ENCODE measurements at places on chromosomes 3 and 15. TPM values are rescaled to one million over a fixed set of nuclear protein-coding genes. Genes with fewer than 3 reads are reported as not detected.

GRCh38 chr3:72145506-72146380 lies 360.8 kb upstream of the PROK2 start:
- peak; percentile 93 for DNase-seq

DNA sequence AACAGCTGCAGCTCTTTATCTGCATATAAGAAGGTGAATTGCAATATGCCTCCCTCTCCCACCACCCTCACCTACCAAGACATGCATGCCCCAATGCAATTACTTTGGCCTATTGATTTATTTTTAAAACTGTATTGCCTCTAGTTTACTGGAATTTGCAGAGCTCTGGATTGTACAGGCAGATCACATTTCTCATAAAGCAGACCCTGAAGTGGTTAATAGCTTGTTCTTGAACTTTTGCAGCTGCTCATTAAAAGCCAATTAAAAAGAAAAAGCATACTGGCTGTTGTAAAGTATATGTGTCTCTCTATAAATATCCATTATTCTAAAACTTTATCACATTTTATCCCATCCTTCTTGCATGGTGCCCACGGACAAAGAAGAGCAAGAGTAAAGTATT lies 221.5 kb upstream of the TOPAZ1 start:
- DNase-seq: no peak

- DNase-seq: no peak
Measured at GRCh38 chr3:3594986-3595385, 204.2 kb upstream of the LRRN1 start.

DNA sequence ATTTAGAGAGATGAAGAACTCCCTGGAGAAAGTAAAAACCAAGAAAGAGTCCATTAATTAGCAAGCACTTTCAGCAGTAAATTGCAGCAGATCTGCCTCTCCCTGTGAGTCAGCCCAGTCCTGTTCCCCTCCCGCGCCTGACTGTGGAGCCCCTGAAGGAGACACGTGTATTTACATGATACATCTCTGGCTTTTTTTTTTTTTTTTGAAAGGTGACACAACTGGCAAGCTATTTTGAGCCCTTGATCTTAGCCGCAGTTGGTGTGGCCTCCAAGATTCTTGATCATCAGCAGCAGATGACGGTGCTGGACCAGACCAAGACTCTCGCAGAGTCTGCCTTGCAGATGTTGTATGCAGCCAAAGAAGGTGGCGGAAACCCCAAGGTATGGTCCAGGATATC lies 271.8 kb upstream of the TPM1 start:
- peak; percentile 61 for DNase-seq

DNA sequence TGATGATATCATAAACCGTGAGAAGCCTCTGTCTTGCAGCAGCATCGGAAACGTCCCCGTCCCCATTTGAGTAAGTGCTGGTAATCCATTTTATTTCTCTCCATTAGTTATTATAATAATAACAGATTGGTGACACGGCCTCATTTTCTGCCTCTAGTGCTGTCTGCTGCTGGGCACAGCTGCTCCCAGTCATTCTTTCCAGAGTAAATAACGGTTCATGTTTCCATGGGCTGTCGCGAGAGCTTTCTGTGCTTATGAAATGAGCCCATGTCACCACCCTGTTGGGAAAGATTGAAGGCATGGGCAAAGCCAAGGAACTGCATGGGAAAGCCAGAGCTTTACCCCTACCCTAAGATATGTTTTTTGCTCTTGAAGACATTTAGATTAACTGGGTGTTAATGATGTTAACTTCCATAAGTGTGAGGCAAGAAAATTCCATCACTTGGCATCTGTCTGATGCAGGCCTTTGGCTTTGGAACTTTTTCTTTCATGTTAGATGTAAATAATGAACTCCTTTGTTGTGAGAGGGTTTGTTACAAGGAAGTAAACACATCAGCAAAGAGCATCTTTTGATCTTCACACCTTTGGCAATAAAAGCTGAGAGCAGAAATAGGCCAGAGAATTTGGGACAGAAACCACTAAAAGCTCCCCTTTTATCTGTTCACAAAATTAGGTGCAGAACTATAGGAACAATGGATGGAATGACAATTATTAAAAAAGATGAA lies 141.8 kb downstream of the FILIP1L start:
- DNase-seq: peak; percentile 78

GRCh38 chr3:178518660-178519396 lies 17.4 kb upstream of the KCNMB2 start:
- no peak for DNase-seq

Gene CAND2
- total RNA-seq: 58.5 TPM

DNA sequence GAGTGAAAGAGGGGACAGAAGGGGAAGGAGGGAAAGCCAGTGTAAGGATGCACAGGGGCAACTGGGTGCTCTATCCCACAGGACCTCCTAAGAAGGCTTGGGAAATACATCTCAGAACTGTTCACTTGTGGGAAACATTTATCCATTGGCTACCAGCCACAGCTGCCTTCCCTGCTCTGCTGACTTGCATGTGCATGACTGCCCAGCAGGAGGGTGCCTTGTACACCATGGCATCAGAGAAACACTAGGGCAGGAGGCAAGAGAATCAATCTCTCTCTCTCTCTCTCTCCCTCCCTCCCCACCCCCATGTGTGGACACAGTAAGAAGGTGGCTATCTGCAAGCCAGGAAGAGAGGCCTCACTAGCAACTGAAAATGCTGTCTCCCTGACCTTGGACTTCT lies 62.9 kb upstream of the ZBTB38 start:
- no peak for DNase-seq

DNA sequence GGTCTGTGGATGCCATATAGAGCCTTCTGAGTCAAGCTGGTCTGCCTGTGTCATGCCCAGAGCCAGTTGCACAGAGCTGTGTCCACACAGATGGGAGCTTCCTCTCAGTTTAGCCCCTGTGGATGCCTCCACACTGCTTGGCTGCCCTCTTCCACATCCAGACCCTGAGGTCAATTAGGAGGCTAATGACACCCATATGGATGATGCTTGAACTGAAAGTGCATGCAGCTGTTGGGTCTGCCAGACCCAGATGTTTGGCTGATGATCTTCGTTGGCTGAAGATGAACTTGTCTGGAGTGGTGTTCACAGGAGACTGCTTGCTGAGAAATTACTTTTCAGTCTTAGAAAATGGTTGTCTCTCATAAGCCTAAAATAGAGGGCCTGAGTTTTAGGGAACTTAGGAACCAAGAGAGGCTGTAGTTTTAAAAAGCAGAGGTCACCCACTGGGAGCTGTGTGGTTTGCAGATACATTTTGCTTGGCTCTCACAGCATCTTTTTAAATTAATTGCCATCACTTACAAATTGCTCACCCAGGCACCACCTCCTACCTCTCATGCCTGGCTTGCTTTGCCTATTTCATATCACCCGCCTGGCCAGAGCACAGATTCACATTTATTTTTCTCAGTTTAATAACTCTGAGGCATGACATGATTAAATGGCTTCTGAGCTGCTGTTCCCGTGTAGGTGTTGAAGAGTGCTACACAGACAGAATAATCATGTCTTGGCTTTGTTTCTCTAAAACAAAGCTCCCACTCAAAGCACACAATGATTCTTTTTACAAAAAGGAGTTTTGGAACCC lies 176.1 kb downstream of the MINAR1 start:
- DNase-seq: peak; percentile 40

DNA sequence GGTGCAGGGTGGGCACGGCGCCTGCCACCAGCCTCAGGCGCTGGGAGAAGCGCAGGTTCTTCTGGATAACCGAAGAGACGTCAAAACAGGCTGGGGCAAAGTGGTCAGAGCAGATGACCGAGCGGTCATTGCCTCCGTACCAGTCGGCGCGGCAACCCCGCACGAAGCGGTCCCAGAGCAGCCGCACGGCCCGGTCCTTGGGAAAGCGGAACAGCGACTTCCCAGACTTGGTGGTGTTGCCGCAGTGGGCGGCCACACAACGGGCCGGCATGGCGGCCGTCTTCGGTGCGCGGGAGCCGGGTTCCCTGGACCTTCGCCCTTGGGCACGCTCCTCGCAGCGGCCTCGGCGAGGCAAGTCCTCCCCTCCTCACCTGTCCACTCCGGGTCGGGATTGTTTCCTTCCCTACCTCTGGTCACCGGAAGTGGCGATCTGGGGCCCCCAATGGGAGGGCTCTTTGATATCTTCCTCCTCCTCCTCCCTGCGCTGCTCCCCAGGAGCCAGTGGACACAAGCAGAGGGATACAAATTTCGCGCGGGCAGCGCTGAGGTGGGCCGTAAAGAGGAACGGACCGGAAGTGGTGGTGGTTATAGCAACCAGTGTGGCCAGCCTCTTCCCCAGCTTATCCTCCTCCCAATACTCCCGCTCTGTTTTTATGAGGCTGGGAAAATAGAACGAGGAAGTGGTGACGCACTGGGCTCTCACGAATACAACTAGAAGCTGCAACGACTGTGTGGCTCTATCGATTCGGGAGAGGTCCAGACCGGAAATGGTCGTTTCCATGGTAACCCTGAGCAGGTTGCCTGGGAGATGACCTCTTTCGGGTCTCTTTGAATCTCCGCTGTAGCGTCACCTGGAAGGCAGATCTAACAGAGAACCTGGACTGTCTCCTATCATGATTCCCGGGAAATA lies at the start of the genes LRRC49 and THAP10:
TSS of gene LRRC49 (plus strand) at position 825 of the 910 bp plus-strand sequence. CDS start at position 894, 69 bp downstream.
TSS of gene THAP10 (minus strand) at position 432 of the 910 bp plus-strand sequence. CDS start at position 271, 161 bp downstream.
- DNase-seq: peak; percentile 96

DNA sequence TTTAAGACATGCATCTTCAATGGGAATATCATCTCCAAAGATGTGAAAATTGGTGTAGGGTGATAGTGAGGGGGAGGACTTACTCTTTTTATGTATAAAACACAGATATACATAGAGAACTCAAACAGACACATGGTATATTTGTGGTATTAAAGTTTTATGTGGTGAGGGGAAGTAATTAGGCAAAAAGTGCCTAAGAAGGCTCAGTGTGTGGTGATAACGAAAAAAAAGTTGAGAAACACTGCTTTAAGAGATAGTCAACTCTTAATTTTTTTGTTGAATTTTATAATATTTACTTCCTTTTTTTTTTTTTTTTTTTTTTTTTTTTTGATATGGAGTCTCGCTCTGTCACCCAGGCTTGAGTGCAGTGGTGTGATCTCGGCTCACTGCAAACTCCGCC lies 174.2 kb upstream of the FRMD4B start:
- DNase-seq: no peak

Gene TUSC7
- total RNA-seq: not detected

DNA sequence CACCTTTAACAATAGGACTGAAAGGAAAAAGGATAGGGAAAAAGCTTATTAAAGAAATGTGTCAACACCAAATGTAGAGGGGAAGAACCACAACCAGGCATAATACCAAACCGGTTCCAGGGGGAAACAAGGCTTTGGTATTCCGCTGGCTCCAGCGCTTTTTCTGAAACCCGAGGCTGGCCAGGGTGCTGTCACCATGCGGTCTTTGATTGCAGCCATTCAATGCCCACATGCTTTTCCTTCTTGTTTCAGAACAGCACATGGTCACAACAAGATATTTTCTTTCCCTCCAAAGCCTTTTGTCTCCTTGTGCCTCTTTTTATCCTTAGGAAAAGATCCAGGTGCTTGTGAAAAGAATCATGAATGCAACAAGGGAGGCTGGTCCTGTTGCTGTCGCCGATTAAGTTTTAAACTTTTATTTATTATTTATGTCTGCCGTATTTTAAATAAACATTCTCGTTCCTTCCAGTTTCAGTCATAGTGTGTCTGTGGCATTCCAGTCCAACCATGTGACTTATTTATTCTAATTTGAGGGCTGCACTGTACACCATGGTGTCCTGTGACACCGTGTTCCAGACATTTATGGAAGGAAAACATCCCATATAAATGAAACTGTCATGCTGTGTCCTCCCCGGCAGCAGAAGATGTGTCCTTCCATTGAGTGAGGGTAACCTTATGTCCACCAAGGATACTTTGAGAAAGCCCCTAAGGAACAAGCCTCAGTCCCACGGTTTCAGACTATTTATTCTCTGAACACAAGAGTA lies 41.1 kb downstream of the CCK start:
- no peak for DNase-seq

DNA sequence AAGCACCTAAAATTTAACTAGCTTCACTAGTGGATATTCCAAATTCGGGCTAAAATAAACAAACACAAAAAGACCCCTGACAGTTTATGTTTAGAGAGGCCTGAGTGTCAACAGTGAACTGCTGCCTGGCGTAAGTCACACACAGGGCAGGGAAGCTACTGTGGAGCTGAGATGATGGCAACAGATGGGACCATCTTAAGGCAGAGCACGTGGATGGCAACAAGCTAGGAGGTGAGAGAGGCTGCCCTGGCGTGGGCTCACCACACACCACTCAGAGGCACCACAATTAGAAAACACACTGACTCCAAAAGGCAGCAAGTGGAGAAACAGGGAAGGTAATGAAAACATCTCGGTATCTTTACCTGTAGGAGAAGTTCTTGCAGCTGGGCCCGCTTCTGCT lies 93.3 kb downstream of the ATP1B3 start:
- no peak for DNase-seq

GRCh38 chr3:31010491-31010890 lies 116.0 kb upstream of the GADL1 start:
- no peak for DNase-seq

- DNase-seq: no peak
Measured at GRCh38 chr15:89783111-89783860, 7.2 kb downstream of the MESP2 start.
